T-helper 17 cell (primary cell): ENCODE measurements at places on chromosomes 1 and 21. TPM values are rescaled to one million over a fixed set of nuclear protein-coding genes. Genes with fewer than 3 reads are reported as not detected.

DNA sequence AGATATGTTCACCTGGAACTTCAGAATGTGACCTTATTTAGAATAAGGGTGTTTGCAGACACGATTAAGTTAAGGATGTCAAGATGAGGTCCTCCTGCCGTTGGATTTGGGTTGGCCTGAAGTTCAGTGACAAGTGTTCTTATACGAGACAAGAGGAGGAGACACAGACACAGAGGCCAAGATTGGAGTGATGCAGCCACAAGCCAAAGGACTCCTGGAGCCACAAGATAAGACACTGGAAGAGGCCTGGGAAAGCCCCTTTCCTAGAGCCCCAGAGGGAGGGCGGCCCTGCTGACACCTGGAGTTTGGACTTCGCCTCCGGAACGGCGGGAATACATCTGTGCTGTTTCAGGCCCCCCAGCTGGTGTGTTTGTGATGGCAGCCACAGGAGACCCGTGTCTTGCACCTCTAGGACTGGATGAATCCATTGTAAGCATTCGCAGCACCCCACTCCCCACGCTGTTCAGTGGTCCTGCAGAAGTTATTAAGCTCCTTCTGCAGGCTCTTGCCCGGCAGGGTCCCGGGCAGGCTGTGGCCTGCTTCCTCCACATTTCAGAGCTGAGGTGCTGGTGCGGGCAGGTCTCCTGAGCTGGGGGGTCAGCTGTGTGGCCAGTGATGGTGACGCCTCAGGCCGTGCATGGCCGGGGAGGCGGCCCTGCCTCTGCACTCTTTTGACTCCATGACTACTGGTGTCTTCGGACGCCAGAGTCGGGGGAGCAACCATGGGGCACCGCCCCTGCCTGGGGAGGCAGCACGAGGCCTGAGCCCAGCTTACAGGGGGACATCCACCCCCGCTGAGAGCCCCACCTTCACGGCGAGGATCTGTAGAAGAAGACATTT lies 34.6 kb downstream of the UMODL1 start:
- DNase-seq: no peak
- peaks cover 5% of the 10 kb centered on the region for H3K4me1 ChIP-seq
- no peaks in the 10 kb centered on the region for H3K36me3 ChIP-seq
- no peak overlapping the region for H3K4me3 ChIP-seq
- H3K27me3 ChIP-seq: peaks cover 4% of the 10 kb centered on the region

The FCRL6 gene
- total RNA-seq: 0.27 TPM

GRCh38 chr1:221810406-221810805 lies 68.5 kb upstream of the DUSP10 start:
- DNase-seq: no peak
- H3K4me1 ChIP-seq: peaks cover 20% of the 10 kb centered on the region
- H3K36me3 ChIP-seq: no peaks in the 10 kb centered on the region
- no peak overlapping the region for H3K27ac ChIP-seq
- H3K27me3 ChIP-seq: peaks cover 9% of the 10 kb centered on the region
- H3K4me3 ChIP-seq: no peak overlapping the region

GRCh38 chr21:16608209-16608830 lies 878.5 kb downstream of the USP25 start:
- DNase-seq: no peak
- H3K27ac ChIP-seq: no peak overlapping the region
- no peaks in the 10 kb centered on the region for H3K27me3 ChIP-seq
- no peaks in the 10 kb centered on the region for H3K36me3 ChIP-seq

DNA sequence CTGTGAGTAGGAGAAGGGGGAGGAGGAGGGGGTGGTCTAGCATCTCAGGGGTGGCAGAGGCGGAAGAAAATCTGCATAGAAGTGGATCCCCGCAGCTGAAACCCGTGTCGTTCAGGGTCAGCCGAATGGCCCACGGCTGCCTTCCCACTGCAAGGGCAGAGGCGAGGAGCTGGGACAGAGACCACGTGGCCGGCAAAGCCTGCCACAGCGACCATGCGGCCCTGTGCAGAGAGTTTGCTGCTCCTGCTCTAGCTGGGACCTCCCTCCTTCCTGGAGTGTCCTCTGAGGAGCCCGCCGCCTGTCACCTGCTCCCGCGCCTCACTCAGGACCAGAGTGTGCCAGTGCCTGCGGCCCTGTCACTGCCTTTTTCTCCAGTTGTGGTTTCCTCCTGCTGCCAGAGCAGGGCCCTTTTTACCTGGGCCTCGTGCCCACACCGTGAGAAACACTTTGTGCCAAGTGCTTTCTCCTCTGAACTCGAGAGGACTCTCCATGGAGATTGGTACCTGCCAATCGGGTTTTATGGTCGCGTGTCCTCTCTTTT lies 5.4 kb upstream of the TRPM2 start:
- H3K36me3 ChIP-seq: no peaks in the 10 kb centered on the region
- no peak overlapping the region for H3K27ac ChIP-seq
- no peak for DNase-seq
- H3K27me3 ChIP-seq: no peaks in the 10 kb centered on the region
- H3K4me1 ChIP-seq: peaks cover 8% of the 10 kb centered on the region

The SIPA1L2 gene
- 3.3 TPM for total RNA-seq

The CHAF1B gene
- total RNA-seq: 2.4 TPM

- no peak overlapping the region for H3K4me3 ChIP-seq
- H3K4me1 ChIP-seq: peaks cover 2% of the 10 kb centered on the region
- no peak for DNase-seq
- H3K36me3 ChIP-seq: no peaks in the 10 kb centered on the region
- H3K27ac ChIP-seq: no peak overlapping the region
These were observed 144.8 kb downstream of the NR5A2 start for GRCh38 chr1:200172311-200172710.

DNA sequence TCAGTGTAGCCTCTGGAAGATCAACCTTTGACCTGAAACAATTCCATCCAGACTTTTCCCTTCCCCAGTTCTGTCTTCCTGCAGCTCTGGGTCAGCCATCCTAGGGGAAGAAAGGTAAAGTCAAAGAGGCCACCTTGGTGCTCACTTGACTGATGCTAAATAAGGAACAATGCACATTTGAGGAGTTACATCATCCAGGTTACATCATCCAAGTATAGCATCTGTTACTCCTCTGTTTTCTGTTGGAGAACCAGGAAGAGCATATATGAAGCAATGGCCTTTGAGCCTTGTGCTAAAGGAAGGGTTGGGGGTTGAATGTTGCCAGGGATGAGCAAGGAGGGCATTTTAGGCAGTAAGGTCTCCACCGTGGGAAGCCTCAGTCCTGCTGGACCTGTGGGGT lies 3.1 kb upstream of the DSCAM start:
- H3K4me1 ChIP-seq: no peaks in the 10 kb centered on the region
- peaks cover 5% of the 10 kb centered on the region for H3K36me3 ChIP-seq
- peaks cover 31% of the 10 kb centered on the region for H3K27me3 ChIP-seq
- H3K4me3 ChIP-seq: no peak overlapping the region
- no peak overlapping the region for H3K27ac ChIP-seq

DNA sequence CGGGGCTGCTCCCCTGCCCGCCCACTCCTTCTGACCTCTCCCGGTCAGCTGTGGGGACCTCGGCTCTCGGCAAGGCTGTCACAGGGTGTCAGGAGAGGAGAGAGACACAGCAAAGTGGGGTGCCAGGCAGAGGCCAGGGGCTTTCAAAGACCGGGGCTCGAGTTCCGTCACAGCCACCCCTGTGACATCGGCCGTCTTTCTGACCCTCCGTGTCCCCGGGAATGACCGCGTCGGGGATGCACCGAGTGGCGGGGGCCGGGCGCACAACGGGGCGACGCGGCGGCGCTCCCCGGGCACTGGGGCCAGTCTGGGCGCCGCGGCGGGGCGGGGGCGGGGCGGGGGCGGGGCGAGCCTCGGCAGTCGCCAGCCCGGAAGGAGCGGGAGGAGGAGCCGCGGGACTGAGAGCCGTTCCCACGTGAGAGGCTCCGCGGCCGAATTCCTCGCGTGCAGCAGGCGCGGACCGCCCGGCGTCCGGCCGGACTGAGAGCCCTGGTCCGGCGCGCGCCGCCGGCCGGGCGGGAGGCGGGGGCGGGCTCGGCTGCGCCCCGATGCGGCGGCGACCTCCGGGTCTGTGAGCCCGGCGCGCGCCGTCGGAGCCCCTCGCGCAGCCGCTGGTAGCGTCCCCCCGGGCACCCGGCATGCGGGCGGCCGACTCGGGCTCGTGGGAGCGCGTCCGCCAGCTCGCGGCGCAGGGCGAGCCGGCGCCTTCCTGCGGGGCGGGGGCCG lies 229.7 kb upstream of the TMEM51 start:
- peak overlapping the region; percentile 86 for H3K4me3 ChIP-seq
- peaks cover 11% of the 10 kb centered on the region for H3K4me1 ChIP-seq
- H3K36me3 ChIP-seq: peaks cover 2% of the 10 kb centered on the region
- no peak for DNase-seq
- H3K27ac ChIP-seq: no peak overlapping the region
- H3K27me3 ChIP-seq: peaks cover 72% of the 10 kb centered on the region

DNA sequence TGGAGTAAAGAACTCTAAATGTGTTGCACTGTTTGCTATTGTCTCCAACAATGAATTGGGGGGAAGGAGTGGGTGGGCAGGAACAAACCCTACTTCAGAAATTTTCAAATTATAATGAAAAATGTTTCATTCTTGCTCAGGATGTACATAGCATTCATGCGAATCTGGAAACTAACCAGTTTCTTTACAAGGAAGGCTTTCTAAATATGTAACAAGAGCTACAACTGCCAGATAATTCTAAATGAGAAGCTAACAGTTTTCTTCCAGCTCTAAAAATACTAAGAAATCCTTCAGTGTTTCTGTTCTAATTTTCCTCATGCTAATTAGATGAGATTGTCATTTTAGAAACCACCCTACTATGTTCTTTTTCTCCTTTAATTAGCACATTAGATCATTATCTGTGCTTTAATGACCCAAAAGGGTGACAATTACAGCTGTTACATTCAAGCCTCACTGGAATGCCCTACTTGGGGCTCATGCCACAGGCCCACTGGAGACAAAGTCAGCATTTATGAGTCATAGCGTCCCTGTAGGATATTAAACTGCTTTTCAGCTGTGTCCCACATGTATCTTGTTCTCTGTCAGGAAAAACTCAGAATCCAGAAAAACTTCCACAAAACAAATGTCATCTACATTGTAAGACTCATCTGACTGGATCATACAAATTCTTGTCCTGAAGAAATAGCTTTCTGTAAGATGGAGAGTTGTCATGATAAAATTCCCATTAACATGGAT lies 804.6 kb upstream of the CXADR start:
- no peak for DNase-seq
- no peak overlapping the region for H3K4me3 ChIP-seq
- H3K36me3 ChIP-seq: no peaks in the 10 kb centered on the region
- H3K27me3 ChIP-seq: no peaks in the 10 kb centered on the region
- no peak overlapping the region for H3K27ac ChIP-seq
- H3K4me1 ChIP-seq: no peaks in the 10 kb centered on the region

DNA sequence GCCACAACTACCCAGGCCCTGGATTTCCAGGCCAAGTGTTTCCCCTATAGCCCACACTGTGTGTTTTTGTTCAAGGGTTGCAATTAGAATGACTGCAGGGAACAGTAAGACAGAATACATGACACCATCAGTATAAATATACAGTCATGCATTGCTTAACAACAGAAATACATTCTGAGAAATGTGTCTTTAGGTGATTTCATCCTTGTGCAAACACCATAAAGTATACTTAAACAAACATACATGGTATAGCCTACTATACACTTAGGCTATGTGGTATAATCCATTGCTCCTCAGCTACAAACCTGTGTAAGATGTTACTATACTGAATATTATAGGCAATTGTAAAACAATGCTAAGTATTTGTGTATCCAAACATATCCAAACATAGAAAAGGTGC lies 7.5 kb upstream of the SLC44A5 start:
- H3K4me3 ChIP-seq: no peak overlapping the region
- DNase-seq: no peak
- H3K36me3 ChIP-seq: peaks cover 9% of the 10 kb centered on the region
- H3K27me3 ChIP-seq: peaks cover 48% of the 10 kb centered on the region
- H3K27ac ChIP-seq: no peak overlapping the region
- H3K4me1 ChIP-seq: peaks cover 16% of the 10 kb centered on the region

The FAM167B gene
- 0.72 TPM for total RNA-seq

- H3K36me3 ChIP-seq: peaks cover 2% of the 10 kb centered on the region
- DNase-seq: peak; percentile 45
- H3K4me3 ChIP-seq: peak overlapping the region; percentile 85
- peak overlapping the region; percentile 82 for H3K27ac ChIP-seq
- H3K4me1 ChIP-seq: peaks cover 41% of the 10 kb centered on the region
These were observed 1.1 kb downstream of the TNFRSF4 start for GRCh38 chr1:1212780-1213344.

- peaks cover 10% of the 10 kb centered on the region for H3K36me3 ChIP-seq
- H3K4me3 ChIP-seq: no peak overlapping the region
- no peak overlapping the region for H3K27ac ChIP-seq
- peaks cover 8% of the 10 kb centered on the region for H3K4me1 ChIP-seq
- H3K27me3 ChIP-seq: peaks cover 14% of the 10 kb centered on the region
These were observed 15.7 kb downstream of the PTAFR start for GRCh38 chr1:28160782-28161266.

GRCh38 chr1:25106976-25107642 lies 125.2 kb downstream of the SYF2 start:
- H3K4me1 ChIP-seq: peaks cover 9% of the 10 kb centered on the region
- H3K27me3 ChIP-seq: peaks cover 11% of the 10 kb centered on the region
- peak overlapping the region; percentile 56 for H3K27ac ChIP-seq

The AADACL4 gene
- not detected for total RNA-seq

- H3K27me3 ChIP-seq: no peaks in the 10 kb centered on the region
- no peaks in the 10 kb centered on the region for H3K4me1 ChIP-seq
- no peaks in the 10 kb centered on the region for H3K36me3 ChIP-seq
- no peak for DNase-seq
- no peak overlapping the region for H3K27ac ChIP-seq
- H3K4me3 ChIP-seq: no peak overlapping the region
These were observed 741.4 kb downstream of the KCNT2 start for GRCh38 chr1:195866781-195867222.

- DNase-seq: no peak
- no peaks in the 10 kb centered on the region for H3K36me3 ChIP-seq
- no peak overlapping the region for H3K4me3 ChIP-seq
- no peak overlapping the region for H3K27ac ChIP-seq
- H3K27me3 ChIP-seq: peaks cover 33% of the 10 kb centered on the region
These were observed 29.4 kb downstream of the OLFML2B start for GRCh38 chr1:161994175-161994668.

GRCh38 chr1:1832820-1833219 lies 54.5 kb upstream of the NADK start:
- DNase-seq: no peak
- no peaks in the 10 kb centered on the region for H3K27me3 ChIP-seq
- no peak overlapping the region for H3K4me3 ChIP-seq
- peaks cover 5% of the 10 kb centered on the region for H3K36me3 ChIP-seq

- no peaks in the 10 kb centered on the region for H3K4me1 ChIP-seq
- H3K4me3 ChIP-seq: no peak overlapping the region
- peaks cover 56% of the 10 kb centered on the region for H3K27me3 ChIP-seq
- H3K36me3 ChIP-seq: no peaks in the 10 kb centered on the region
- no peak overlapping the region for H3K27ac ChIP-seq
These were observed 8.6 kb downstream of the LDLRAD1 start for GRCh38 chr1:54009406-54009805.

DNA sequence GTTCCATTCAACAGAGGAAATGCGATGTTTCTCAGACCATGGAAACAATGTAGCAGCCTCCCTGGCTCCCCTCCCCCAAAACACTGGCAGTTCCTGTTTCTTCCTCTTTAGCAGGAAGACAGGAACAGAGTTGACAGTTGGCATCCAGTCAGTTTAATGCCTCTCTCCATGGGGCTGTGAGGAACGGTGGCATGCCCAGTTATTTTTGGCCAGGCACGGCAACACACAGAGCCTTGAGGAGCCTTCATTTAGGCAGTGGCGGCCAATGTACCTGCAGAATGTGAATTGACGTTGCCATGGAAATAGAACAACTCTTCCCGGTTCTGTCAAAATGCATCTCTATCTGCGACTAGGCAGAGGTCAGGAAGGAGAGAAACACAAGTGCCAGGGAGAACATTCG lies 330.6 kb downstream of the DSCAM start:
- H3K27me3 ChIP-seq: no peaks in the 10 kb centered on the region
- no peaks in the 10 kb centered on the region for H3K36me3 ChIP-seq
- DNase-seq: no peak
- H3K4me3 ChIP-seq: no peak overlapping the region
